ENCODE measurements at places on chromosomes 2 and 18.

- DNase-seq, result no peak
Observed at GRCh38 chr18:75441896-75442295, 14.4 kb upstream of the SMIM21 start.

DNA sequence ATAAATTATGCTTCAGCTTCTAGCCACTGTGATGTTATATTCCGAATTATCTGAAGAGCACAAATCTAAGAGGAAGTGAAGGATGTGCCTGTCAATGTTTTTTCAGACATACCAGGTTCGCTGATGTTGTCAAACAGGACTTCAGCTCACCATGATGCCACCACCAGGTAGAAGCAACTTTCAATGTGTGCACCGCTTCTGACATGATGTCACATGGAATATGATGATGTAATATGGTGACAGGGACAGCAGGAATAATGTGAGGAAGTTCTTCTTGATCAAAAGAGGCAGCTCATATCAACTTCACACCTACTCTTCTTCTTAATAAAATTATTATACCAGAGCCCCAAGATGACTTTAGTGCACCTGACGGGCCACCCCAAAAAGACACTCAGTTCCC is 893.2 kb downstream of the BCL11A start:
- no peak for DNase-seq

- DNase-seq, result no peak
Observed at GRCh38 chr2:216107760-216108159, 1.4 kb upstream of the XRCC5 start.

GRCh38 chr2:234874347-234875046 is 77.3 kb upstream of the SH3BP4 start:
- DNase-seq, result no peak

- DNase-seq, result no peak
Observed at GRCh38 chr18:40366521-40366920, 1588.5 kb upstream of the PIK3C3 start.

DNA sequence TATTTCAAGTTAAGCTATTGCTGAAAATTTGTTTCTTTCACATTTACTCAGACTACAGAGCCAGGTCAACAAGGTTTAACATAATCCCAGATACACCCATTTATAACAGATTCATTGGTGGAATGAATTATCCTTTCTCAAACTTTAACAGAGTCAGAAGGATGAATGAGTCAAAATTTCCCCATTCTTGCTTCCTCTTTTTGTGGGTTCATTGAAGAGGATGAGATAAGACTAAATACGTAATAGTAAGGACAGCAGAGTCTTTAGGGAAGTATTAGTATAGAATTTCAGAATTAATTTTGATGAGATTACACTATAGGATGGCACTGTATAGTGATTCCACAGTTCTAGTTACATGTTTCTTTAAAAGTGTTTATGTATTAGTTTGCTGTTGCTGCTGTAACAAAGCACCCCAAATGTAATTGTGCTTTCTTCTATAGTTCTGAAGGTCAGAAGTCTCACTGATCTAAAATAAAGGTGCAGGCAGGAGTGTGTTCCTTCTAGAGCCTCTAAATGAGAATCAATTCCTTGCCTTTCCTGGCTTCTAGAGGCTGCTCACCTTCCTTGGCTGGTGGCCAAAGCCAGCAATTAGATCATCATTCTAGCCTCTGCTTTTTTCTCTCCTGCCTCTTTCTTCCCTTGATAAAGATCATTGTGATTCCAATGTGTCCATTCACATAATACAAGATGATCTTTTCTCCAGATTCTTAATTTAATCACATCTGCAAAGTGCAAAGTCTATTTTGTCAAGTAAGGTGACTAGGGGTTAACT is 309.3 kb upstream of the PIK3C3 start:
- peak; percentile 85 for DNase-seq

GRCh38 chr2:239386872-239387445 is 13.9 kb downstream of the HDAC4 start:
- DNase-seq, result no peak

DNA sequence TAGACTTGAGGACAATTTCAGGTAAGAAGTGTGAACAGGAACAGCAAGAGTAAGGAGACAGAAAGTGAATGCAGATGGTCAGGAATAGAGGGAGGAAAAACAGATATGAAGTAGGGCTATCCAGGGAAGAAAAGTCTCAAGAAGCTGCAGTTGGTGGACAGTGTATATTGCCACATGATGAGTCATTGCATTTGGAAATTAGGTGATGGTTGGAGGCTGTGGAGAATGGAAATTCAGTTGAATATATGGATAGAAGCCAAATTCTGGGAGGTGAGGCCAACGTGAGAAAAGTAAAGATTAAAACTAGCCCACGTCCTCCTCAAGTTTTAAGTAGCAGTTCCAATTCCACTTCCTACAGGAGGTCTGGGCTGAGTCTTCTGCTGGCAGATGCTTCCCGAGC is 158.4 kb downstream of the UBE2E3 start:
- no peak for DNase-seq

GRCh38 chr18:71682591-71682990 is 861.6 kb downstream of the CBLN2 start:
- DNase-seq, result no peak

GRCh38 chr18:50662177-50662576 is 102.3 kb downstream of the MAPK4 start:
- DNase-seq, result peak; percentile 47

Data from MV-4-11 (cell line).